ENCODE measurements at places on chromosomes 7 and 10.

GRCh38 chr7:65441010-65441409 is 67.4 kb downstream of the ZNF92 start:
- DNase-seq: no peak

- DNase-seq: no peak
These were observed 8.8 kb upstream of the ZC3HAV1 start for GRCh38 chr7:139118234-139118804.

- DNase-seq: peak; percentile 21
These were observed 165.7 kb downstream of the NPSR1 start for GRCh38 chr7:34823650-34824258.

- no peak for DNase-seq
These were observed 2.6 kb upstream of the ZNF503 start for GRCh38 chr10:75403939-75404814.

- DNase-seq: no peak
These were observed 10.7 kb downstream of the EMX2 start for GRCh38 chr10:117553142-117553814.

DNA sequence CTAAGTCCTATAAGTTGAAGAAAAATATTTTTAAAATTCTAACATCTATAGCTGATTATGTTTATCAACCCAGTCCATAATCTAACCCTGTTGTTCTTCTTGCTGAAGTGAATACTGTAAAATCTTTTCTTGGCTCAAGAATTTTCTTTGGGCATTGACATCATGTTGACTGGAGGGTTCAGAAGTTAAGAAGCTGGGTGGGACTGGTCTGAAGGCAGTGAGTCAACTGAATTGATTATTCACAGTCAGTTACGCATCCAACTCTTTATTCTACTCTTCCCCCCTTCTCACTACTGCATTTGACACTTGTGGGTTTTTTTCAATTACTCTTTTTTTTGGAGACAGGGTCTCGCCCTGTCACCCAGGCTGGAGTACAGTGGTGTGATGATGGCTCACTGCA is 31.0 kb downstream of the DENND2A start:
- no peak for DNase-seq

DNA sequence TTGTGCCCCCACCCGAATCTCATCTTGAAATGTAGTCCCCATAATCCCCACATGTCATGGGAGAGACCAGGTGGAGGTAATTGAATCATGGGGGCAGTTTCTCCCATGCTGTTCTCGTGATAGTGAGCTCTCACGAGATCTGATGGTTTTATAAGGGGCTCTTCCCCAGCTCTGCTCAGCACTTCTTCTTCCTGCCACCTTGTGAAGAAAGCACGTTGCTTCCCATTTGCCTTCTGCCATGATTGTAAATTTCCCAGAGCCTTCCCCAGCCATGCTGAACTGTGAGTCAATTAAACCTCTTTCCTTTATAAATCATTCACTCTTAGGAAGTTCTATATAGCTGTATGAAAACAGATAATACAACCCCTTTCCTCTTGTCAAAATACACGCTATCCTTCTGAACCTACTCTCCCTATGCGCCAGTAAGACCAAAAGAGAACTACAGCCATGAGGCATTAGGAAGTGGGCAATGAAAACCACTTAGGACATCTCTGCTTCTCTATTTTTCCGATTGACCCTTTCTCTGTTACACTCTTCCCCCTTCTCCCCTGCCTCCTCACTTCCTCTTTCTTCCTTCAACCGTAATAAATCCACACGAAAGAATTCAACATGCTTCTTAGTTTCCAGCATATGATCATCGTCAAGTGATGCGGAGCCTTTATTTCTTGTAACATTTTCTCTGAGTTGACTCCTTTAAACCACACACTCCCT is 101.2 kb upstream of the WDR11 start:
- DNase-seq: no peak

DNA sequence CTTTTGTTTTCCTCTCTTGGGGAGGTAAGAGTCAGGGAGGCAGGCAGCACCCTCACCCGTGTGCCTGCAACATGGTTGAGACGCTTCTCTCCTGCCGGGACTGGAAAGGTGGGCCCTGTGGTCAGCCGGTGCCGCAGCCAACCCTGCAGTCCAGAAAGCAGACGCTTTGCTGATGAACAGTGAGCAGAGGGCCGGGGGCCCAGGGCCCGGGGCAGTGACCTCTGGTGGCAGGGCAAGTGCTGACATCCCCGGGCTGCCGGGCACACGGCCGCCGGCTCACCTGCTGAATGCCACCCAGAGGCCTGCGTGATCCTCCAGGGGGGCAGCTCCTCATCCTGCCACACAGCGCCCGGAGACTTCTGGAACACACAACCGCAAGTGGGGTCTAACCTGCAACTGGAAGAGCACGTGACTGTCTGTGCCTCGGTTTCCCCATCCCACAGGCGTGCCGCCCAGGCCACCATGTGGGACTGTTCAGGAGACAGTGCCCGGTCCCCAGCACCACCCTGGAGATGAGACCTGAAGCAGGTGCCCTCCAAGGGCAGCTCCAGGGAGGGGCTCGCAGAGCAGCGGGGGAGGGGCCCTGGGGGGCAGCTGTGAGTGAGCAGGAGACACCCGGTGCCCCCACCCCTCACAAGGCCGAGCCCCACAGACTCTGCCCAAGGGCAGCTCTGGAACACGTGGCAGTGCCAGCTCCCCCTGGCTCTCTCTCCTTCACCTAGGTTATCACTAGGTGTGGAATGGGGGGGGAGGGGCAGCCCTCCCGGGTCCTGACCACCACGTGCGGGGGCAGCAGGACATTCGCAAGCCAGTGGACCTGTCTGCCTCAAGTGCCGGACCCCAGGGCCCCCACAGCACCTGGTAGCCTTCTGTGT is 2.2 kb upstream of the ADGRA1 start:
- no peak for DNase-seq

GRCh38 chr10:102003541-102003940 is 52.4 kb downstream of the ARMH3 start:
- DNase-seq: no peak

All from renal pelvis (tissue), 12 donors.